Activated CD4-positive, alpha-beta T cell treated with anti-CD3 and anti-CD28 coated beads, Interleukin-2, amount 50 U/mL, for 16 hours (primary cell): ENCODE measurements at places on chromosomes 2 and 18.

- no peak for DNase-seq
Observed at GRCh38 chr2:239466061-239466754, 65.4 kb upstream of the HDAC4 start.

GRCh38 chr2:171745141-171745540, 57.9 kb downstream of the DYNC1I2 start:
- peak; percentile 44 for DNase-seq

DNA sequence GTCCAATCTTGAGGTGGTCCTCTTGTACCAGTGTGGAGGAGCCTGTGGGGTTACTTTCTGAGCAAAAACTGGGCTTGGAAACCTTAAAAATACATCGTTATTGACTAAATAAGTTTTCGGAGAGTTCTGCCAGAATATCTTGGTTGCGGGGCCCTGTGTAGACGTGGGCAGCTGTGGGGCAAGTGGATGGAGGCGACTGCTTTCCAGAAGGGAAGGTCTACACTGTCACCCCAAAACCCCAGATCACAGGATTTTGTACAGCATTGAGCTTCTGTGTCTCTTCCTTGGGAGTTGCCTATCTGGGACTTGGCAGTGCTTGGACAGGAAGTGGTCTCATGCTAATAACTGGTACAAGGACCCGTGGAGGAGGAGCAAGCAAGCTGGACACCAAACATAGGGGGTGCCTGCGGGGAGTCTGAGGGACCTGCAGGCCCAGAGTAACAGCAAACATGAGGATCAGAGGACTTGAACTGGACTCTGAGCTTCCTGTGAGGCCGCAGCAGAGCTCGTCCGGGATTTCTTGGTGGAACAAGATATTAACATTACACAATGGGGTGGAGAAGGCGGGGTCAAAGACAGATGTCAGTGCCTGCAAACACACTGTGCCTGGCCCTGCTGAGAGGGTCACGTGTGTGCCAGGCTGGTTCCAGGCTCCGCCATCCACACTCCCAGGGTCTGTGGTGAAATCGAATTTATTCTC, 48.0 kb upstream of the CTLA4 start:
- DNase-seq = no peak

GRCh38 chr2:106827158-106827557, 58.8 kb downstream of the ST6GAL2 start:
- no peak for DNase-seq

DNA sequence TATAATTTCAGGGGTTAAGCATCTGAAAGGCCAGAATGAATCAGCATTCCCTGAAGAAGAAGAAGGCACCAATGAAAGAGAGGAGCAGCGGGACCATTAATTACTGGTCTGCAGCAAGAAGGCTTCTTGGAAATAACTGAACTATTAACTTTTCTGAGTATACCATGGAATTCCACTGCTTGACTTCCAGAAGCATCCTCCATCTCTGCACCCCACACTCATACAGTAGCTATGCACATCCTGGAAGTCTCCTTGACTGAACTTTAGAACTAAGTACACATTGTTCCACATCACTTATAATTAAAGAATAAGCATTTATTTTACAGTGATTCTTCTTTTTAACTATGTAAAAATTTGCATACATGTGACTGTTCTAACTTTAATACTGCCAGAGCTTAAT, 131.5 kb downstream of the PPP1R1C start:
- no peak for DNase-seq

DNA sequence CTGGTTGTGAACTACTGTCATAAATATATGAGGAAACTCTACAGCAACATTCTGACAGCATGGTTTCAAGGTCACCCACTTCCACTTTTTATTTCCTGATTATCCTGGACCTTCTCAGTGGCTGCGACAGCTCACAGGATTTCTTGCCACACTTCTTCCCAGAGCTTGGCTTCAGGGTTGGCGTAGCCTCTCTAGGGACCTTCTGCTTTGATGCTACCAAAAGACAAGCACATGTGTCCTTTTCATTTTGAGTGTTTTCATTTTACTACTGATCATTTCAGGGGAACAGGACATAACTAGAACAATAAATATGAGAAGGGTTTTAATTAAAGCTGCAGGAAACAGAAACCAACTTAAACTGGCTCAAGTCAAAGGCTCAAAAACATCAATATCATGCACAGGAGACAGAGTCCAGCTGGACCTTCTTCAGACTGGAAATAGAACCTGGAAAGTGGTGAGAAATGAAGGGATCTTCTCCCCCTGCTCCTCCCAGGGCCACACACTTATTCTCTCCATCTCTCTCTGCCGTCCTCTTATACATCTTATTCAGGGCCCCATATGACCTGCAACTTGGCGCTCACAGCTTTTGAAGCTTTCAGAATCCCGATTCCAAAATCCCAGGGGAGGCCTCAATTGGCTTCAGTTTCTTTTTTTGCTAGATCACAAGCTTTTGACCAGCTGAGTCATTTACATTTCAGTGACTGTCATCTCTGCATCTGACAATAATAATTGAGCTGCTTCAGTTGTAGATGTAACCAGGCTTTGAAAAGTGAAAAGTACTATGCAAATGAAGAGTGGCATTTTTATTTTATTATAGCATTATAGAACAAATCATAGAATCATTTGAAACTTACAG, 9.7 kb downstream of the VIT start:
- DNase-seq = no peak

- no peak for DNase-seq
Observed at GRCh38 chr18:68462148-68462547, 252.8 kb downstream of the TMX3 start.

DNA sequence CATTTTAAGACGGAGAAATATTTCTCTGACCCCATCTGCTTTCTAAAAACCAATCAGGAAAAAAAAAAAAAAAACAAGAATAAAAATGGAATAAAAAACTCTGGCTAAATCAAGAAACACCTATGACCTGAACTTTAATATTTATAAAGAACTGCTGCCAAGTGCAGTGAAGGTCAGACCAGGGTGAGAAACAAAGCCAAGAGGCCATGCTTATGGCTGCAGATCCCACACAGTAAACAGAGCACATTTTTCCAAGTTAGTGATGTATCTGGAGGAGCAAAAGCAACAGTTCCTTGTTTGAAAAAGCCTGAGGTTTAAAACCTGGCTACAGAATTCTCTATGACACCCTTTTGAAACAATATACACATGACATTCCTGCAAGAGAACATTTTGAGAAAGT, 242.3 kb downstream of the SRBD1 start:
- no peak for DNase-seq

GRCh38 chr18:60200558-60200957, 172.0 kb downstream of the MC4R start:
- no peak for DNase-seq

DNA sequence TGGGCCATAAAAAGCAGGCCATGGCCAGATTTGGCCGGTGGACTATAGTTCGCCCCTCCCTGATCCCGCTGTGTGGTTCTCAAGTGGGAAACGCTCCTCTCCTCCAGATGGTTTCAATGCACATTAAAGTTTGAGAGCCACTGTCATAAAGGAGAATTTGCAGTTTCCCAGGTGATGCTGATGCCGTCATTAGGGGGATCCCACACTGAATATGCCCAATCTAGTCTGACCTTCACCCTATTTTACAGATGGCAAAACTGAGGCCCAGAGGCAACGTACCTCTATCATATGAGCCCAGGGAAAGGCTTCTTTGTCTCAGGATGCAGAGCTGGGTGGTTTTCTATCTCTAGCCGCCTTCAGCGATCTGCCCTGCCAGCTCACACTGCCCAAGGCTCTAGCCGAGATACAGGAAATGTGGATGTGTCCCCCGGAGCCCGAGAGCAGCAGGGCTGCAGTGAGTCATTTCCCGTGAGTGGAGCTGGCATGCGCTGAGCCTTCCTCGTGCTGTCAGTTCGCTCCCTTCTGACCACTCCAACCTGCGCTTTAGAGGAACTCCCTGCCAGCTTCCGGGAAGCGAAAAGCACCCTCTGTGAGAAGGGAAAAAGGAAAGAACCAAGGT, 116.2 kb downstream of the SMAD7 start:
- peak; percentile 94 for DNase-seq

GRCh38 chr2:136557203-136557602, 208.1 kb upstream of the THSD7B start:
- no peak for DNase-seq

- no peak for DNase-seq
Observed at GRCh38 chr2:194383401-194383800, 1273.6 kb upstream of the SLC39A10 start.

GRCh38 chr2:119649364-119649917, 29.6 kb upstream of the TMEM177 start:
- no peak for DNase-seq

DNA sequence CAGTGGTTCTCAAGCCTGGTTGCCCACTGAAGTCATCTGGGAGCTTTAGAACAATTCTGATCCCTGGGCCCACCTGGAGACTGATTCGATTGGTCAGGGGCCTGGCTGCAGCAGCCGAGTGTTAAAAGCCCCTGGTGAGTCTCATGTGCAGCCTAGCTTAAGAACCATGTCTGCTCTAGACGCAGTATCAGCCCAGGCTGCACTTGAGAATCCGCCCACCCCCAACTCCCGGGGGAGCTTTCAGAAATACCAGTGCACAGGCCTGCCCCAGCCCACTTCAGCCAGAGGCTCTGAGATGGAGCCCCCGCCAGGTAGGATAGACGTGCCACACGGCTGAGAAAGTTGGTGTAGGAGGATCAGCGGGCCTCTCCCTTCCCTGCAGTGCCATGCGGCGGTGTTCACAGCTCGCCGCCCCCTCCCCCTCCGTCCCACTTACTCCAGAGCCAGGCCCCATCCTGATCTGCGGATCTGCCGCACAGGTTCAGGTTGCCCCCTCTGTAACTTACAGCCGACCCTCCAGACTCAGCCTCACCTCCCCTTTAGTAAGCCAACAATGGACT, 209.0 kb upstream of the RAB12 start:
- no peak for DNase-seq

- no peak for DNase-seq
Observed at GRCh38 chr2:130834091-130834930, 2.4 kb upstream of the ARHGEF4 start.

- DNase-seq = no peak
Observed at GRCh38 chr2:31151501-31151900, 13.3 kb upstream of the GALNT14 start.

DNA sequence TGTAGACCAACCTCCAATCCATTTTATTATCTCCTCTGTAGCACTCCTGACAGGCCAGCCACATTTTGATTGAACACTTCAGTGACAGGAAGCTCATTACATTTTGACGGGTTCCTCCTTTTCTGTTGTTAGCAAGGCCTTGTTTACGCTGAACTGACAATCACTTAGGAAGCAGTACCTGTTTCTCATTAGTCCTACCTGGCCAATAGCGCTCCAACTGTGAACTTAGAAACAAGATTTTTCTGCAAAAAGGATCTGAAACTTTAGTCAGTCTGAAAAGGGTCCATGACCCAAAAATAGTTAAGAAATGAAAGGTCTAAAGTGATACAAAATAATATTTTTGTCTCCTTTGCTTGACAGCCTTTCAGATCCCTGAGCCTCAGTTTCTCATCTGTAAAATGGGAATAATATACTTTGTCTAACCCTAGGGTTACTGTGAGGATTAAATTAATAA, 119.6 kb upstream of the MSTN start:
- DNase-seq = no peak

DNA sequence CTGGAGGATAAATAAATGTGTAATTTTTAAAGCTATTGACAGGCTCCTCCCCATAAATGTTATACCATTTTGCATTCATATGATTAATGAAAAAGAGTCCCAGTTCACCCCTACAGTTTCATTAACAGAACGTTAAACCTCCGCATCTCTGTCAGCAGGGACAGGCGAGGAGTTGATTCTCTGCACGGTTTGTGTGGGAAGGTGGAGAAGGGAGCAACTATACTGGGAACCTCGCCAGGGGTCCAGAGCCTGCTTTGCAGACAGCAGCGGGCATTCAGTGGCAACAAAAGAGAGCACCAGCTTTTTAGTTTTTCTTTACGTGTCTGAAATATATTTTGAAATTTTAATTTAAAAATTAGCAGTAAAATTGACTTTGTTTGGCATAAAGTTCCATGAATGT, 101.4 kb downstream of the FARSB start:
- no peak for DNase-seq

DNA sequence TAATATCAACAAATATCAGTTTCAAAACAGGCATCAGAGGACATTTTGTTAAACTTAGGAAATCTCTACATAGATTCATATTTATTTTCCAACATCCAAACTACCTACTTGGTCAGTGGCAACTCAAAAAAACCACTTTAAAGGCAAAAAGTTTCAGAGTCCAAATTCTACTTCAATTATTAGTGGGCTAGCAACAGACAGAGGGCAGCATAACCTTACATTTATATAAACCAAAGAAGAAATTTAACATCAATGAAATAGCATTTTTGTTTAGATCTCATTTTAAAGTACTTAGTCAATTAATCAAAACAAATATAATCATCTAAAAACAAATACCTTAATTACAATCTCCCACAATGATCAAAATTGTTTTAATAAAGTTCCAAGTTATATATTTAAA, 33.3 kb downstream of the RTTN start:
- no peak for DNase-seq

- DNase-seq = no peak
Observed at GRCh38 chr18:72727038-72727655, 140.6 kb downstream of the NETO1 start.

DNA sequence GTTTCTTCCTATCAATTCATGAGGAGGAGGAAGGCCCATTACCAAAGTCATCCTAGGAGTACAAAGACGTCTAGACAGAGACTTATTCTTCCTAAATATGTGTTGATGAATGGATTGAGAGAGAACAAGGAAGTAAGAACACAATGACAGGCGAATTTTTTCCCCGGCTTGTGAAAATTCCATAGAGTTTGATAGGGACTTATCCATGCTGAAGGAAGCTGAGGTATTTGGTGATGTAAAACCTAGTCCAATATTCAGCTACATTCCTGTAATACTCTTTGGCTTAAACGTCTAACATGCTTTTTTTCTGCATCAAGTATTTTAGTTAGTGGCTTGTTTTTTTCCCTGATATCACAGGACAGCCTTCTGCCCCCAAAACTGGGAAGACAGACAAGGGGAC, 121.9 kb upstream of the MYT1L start:
- no peak for DNase-seq

GRCh38 chr2:232528746-232529460, 2.9 kb downstream of the CHRND start:
- DNase-seq = no peak

GRCh38 chr18:2845172-2845571, 1.6 kb upstream of the EMILIN2 start:
- no peak for DNase-seq

- no peak for DNase-seq
Observed at GRCh38 chr2:127107622-127107999, 657 bp upstream of the BIN1 start.

DNA sequence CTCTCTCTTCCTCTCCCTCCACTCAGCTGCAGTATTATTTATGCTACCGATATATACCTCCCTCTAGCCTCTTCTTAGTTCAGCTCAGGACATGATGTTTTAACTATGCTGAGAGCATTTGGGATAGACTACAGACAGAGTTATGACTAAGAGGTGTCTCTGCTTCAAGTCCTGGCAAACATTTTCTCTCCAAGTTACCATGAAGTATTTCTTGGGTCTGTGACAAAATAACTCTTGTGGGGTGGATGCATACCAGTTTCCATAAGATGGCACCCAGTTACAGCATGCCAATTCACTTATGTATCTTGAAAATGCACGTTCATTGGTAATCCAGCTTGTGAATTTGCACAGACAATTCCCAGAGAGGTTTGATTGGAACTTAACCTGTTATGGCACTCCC, 737.6 kb downstream of the SLC4A3 start:
- no peak for DNase-seq
